ENCODE measurements at places on chromosomes 3 and 15.

- no peak for DNase-seq
These were observed 33.1 kb upstream of the PARL start for GRCh38 chr3:183917776-183918175.

- no peak for DNase-seq
These were observed 478.9 kb downstream of the CNTN6 start for GRCh38 chr3:1571736-1572135.

DNA sequence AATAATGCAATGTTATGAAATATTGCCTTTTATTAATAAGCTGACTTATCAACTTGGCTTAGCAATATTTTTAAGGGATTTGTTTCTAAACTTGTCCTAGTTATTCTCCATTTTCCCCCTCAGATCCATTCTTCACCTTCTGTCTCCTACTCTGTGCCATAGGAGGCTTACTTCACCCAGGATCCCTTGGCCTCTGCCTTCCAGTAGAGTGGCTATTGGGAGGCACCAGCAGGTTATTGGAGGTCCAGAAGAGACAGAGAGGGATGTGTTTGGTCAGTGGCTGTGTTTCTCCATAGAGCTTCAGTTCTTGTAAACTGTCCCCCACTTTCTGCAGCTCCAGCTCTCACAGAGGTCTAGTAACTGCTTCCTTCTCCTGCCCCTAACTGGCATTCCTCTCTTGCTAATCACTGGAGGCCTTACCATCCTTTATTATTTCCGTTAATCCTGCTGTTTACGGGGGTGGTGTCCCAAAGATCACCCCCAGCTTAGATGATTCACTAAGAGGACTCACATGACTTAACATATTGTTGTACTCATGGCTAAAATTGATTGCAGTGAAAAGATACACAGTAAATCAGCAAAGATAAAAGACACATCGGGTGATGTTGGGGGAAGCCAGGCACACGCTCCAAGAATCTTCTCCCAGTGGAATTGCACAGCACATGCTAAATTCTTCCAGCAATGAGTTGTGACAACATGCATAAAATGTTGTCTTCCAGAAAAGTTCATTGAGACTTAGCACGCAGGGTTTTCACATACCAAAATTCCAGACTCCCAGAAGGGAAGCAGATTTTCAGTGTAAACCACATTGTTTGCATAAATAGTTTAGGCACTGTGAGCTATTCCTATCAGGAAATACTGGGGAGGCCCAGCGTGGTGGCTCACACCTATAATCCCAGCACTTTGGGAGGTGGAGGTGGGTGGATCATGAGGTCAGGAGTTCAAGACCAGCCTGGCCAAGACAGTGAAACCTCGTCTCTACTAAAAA lies 67.5 kb downstream of the RPL22L1 start:
- no peak for DNase-seq

DNA sequence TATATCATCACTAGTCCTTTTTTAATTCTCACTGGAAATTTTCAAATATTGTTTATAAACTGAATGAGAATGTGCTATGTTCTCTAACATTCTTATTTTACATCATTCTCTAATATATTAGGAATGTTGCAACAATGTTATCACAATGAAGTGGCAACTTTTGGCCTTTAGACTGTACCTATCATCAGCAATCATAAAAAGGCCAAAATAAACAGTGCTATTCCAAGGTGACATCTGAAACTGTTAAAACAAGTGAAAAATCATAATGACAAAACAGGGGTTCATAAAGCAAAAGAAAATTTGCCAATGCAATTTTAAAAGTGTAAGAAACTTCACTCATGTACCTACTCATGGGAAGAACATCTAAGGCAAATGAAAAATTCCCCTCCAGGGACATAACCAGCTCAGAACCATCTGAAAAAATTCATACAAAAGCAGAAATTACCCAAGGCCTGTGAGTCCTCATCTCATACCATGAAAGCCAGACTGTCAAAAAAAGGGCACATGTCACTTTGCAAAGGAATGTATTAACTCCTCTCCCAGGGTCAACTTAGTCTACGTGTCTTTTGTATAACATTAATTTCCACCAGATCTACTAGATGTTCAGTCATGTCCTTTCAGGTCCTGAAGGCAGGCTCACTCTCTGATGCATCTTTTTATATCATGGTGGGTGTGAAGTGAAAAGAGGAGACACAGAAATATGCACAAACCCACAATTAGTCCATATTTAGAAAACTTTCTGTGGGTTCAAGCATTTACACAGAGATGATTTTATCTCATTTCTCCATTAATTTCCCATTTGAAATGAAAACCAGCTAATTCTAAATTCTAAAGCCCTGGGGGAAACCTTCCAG lies 211.9 kb downstream of the CBLB start:
- no peak for DNase-seq

DNA sequence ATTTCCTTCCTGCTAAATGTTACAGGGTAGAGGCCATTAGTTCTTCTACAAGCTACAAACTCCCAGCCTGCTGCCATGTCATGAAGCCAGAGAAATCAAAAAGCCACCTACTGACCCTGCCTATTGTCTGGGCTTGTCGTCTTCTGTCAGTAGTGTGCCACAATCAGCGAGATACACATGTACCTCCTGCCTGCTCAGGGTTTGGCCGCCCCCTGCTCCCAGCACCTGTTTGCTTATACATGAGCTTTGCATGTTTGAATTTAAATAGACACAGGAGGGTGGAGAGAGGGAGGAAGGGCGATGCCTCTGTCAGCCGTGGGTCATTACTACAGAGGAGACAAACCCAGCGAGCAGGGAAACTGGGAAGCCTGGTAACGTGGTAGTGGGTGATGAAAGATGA lies 106.1 kb downstream of the ROBO2 start:
- DNase-seq = no peak

DNA sequence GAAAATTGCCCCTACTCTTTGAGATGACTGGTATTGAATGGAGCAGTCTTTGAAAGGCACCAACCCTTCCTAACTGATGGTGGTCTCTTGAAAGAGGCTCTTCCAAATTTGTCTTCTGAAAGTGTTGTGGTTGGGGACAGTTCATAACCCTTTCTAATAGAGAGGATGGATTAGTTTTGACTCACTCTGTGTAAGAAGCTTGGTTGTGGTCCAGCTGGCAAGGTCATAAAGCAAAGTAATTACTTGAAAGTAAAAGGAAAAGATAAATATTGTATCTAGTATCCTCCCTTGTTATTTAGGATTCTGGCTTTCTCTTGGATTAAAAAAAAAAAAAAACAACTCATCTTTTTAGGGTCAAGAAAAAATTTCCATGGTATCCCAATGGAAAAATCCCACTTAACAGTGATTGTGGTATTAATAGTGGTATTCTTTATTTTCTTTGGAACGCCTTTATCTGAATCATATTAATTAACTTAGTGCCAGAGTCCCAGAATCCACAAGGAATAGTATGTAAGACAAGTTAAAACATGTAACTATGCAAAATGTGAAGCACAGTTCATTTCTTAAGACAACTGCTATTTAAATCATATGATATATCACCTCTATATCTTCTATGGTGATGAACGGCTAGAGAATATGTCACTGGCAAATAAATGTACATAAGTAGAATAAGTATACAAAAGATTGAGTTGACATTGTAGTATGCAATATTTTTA lies 469.3 kb upstream of the CDIN1 start:
- DNase-seq = no peak

DNA sequence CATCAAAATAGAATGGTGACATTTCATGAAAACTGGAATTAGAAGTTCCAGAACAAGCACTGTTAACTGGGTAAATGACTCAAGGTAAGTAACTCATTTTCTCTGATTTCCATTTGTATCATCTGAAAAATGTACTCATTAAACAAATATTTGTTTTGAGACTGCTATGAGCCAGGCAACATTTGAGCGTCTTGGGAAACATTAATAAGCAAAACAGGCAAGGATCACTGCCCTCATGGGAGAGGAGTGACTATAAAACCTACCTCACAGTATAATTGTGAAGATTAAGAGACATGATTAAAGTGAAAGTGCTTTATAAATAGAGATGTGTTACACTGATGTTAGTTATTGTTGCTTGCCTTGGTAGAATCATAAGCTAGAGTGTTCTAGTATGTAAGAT lies 711.8 kb upstream of the UBE2E2 start:
- no peak for DNase-seq

DNA sequence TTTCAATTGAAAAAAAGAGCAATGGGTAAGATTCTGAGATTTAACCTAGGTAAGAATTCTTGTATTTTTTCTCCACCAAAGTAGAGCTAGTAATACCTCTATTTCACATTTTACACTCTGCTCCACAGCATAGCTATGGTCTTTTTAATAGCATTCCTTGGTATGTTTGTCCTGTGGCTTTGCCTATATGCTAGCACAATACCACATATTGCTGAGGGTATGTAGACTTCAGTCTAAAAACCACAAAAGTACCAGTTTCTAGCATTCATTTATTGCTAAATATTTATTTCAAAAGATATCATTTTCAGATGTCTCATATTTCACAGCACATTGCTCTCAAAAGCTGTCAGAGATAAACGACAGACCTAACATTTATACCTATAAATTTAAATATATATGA lies 18.2 kb upstream of the EOGT start:
- no peak for DNase-seq

GRCh38 chr15:78083186-78083585 lies 5.7 kb upstream of the TBC1D2B start:
- DNase-seq = no peak

DNA sequence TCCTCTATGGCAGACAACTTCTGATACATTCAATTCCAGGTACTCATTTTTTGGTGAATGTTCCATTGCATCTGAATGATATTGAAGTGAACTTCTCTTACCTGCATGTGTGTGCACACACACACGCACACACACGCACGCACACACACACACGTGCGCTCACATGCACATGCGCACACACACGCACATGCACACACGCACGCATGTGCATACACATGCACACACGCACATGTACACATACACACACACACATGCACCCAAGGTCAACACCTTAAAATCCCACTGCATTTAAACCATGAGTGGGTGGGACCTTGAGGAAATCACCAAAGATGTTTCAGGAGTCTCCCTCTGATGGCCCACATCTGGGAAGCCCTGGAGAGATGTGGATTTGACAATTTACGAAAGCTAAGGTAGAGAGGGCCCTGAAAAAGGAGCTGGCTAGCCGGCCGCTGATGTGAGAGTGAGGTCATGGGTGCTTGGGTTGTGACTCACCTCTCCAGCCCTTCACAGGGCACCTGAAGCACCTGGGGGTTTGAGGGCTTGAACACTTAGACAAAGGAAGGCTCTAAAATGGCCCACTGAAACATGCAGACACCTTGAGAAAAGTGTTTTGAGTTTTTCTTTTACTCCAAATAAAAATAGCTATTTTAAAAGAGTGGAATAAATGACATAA lies 269.1 kb upstream of the LRRFIP2 start:
- no peak for DNase-seq

DNA sequence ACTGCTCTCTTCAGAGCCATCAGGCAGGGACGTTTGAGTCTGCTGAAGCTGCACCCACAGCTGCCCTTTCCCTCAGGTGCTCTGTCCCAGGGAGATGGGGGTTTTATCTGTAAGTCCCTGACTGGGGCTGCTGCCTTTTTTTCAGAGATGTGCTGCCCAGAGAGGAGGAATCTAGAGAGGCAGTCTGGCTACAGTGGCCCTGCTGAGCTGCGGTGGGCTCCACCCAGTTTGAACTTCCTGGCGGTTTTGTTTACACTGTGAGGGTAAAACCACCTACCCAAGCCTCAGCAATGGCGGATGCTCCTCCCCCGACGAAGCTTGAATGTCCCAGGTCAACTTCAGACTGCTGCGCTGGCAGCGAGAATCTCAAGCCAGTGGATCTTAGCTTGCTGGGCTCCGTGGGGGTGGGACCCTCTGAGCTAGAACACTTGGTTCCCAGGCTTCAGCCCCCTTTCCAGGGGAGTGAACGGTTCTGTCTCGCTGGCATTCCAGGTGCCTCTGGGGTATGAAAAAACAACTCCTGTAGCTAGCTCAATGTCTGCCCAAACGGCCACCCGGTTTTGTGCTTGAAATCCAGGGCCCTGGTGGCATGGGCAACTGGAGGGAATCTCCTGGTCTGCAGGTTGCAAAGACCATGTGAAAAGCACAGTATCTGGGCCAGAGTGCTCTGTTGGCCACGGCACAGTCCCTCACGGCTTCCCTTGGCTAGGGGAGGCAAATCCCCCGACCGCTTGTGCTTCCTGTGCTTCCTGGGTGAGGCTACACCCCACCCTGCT lies 21.1 kb upstream of the ST6GAL1 start:
- peak; percentile 64 for DNase-seq

- DNase-seq = no peak
These were observed 192.2 kb upstream of the THRB start for GRCh38 chr3:24686808-24687207.

DNA sequence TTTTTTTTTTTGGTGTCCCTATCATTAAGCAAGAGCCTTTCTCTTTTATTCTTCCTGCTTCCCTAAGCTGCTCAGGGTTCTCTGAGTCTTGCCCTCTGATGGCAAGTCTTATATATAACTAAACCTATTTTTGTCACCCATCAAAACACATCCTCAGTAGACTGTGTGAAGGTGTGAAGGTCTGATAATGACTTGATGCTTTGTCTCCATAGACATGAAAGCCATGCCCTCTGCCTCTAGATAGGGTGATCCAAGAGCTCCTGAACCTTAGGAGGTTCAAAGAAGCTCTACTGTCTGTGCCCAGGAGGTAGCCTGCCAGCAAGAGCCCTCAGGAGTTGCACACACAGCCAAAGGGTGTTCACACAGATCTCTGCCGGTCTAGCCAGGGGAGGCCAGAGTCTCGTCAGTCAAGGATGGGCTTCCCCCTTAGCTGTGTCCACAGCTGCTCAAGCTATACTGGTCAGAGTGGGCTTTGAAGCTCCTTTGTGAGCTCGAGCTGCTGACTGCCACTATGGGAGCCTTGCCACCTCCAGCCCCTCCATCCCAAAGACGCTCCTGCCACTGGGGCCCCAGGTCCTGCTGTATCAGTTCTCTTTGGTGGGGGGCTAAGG lies 13.1 kb upstream of the SNX22 start:
- DNase-seq = no peak

DNA sequence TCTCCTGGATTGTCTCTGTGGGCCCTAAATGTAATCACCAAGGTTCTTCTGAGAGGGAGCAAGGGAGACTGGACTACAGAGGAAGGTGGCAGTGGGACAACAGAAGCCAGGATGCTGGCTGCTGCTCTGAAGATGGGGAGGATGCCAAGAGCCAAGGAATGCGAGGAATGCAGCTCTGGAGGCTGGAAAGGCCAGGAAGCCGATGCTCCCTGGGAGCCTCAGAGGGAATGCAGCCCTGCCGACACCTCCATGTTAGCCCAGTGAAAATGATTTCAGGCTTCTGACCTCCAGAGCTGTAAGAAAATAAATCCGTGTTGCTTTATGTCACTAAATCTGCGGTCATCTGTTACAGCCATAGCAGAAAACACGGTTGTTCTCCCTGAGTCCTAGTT lies 44.1 kb downstream of the UMPS start:
- no peak for DNase-seq

- DNase-seq = peak; percentile 48
These were observed 109.3 kb downstream of the SHQ1 start for GRCh38 chr3:72738752-72739530.

DNA sequence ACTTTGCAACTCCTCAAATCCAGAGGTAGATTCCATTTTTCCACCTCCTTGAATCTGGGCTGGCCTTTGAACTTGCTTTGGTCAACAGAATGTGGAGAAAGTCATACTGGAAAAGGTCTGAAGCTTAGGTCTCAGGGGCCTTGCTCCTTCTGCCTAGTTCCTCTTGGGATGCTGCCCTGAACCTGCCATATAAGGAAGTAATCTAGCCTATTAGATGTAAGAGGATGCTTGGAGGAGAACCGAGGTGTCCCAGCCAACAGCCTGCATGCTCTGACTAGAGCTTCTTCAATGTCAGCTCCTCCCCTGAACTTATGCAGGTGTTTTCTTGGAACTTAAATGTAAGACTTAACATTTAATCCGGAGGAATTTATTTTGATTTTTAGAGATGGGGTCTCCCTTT lies 2.0 kb upstream of the TMED3 start:
- no peak for DNase-seq

GRCh38 chr15:49412797-49413196 lies 10.2 kb upstream of the FGF7 start:
- DNase-seq = no peak

Measured in stimulated activated CD8-positive, alpha-beta memory T cell treated with anti-CD3 and anti-CD28 coated beads, Interleukin-4, amount 100 ng/mL, for 24 hours (primary cell).